ENCODE measurements at places on chromosomes 11 and 22. TPM values are rescaled to one million over a fixed set of nuclear protein-coding genes. Genes with fewer than 3 reads are reported as not detected.

GAS2L1 gene
- 6.6 TPM for total RNA-seq

OR2AT4 gene
- total RNA-seq = not detected

DNA sequence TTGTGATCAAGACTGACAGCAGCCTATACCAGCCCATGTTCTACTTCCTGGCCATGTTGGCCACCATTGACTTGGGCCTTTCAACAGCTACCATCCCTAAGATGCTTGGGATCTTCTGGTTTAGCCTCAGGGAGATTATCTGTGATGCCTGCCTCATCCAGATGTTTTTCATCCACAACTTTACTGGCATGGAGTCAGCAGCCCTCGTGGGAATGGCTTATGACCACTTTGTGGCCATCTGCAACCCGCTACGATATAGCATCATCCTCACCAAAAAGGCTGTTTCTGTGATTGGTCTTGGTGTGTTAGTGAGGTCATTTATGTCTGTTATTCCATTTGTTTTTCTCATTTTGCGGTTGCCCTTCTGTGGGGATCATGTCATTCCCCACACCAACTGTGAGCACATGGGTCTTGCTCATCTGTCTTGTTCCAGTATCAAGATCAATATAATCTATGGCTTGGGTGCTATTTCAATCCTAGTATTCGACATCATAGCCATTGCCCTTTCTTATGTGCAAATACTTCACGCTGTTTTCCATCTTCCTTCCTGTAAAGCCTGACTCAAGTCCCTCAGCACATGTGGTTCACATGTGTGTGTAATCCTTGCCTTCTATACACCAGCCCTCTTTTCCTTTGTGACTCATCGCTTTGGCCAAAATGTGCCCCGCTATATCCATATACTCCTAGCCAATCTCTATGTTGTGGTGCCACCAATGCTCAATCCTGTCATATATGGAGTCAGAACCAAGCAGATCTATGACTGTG is 23.6 kb downstream of the OR52E1 start:
- no peak for DNase-seq

DNA sequence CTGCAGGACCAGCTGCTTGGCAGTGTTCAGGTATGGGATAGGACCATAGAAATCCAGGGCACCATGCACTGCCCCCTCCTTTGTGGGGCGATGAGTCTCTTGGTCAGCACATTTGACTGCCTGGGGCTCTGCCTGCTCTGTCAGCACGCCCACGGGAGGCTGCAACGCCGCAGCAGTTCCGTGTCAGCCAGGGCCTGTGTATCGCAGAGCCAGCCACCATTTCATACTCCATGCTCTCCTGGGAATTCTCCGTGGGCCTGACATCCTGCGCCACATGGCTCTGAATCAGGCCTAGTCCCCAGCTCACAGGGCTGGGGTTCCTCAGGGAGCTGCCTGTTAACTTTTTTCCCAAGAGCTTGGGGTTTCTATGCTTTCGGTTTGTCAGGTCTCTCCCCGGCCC is 16.9 kb upstream of the RELT start:
- DNase-seq = no peak

RAG2 gene
- total RNA-seq = not detected

DNA sequence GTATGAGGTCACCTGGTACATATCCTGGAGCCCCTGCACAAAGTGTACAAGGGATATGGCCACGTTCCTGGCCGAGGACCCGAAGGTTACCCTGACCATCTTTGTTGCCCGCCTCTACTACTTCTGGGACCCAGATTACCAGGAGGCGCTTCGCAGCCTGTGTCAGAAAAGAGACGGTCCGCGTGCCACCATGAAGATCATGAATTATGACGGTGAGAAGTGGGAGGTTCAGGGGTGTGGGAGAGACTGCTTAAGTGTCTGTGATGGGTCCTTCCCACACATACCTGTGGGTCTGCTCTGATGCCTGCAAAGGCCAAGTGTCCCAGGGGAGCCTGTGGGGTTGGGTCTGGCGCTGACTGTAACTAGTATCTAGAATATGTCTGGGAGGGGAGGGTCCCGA is 3.9 kb downstream of the APOBEC3G start:
- no peak for DNase-seq

KRTAP5-7 gene
- total RNA-seq = 0.19 TPM

GRCh38 chr11:70206226-70206981 is 3.3 kb downstream of the FADD start:
- no peak for DNase-seq

DNA sequence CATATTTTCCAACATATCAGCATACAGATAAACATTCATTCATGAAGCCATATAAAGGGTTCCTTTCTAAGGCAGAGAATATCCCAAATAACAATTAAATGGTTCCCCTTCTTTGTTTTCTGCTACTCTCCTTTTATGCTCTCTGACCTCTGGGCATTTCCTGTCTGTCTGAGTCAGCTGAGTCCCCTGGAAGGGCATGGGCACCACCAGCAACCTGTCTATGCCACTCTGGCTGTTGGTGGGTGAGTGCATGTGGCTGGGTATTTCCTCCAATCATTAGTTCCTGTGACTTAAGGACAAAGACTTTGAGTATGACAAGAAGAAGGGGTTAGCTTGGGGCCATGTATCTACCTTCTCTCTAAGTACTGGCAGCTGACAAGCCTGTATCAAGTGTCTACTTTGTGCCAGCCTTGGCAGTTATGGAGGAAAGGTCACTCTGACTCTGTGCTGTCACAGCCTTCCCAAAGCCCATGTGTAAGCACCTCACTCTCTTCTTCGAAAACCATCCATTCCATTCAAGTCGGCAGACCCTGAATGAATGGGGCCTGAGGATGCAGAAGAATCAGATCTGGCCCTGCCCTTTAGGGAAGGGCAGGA is 86.3 kb upstream of the PHOX2A start:
- no peak for DNase-seq

- DNase-seq = peak; percentile 20
Measured at GRCh38 chr11:44029977-44030911, 17.5 kb upstream of the ACCSL start.

GDPD4 gene
- total RNA-seq = not detected

- DNase-seq = no peak
Measured at GRCh38 chr11:95570845-95571244, 218.7 kb downstream of the FAM76B start.

GRCh38 chr11:77775936-77776335 is 44.6 kb downstream of the RSF1 start:
- DNase-seq = no peak

GRCh38 chr22:27631641-27632040 is 169.9 kb downstream of the MN1 start:
- no peak for DNase-seq

GRCh38 chr11:118892514-118892913 is 8.8 kb downstream of the CXCR5 start:
- no peak for DNase-seq

SUSD2 gene
- 0.14 TPM for total RNA-seq

Data from liver (tissue), 10 donors.